Stimulated activated CD4-positive, alpha-beta T cell treated with anti-CD3 and anti-CD28 coated beads, TNF-alpha, amount 100 ng/mL, for 24 hours (primary cell): ENCODE measurements at places on chromosomes 13 and 19.

DNA sequence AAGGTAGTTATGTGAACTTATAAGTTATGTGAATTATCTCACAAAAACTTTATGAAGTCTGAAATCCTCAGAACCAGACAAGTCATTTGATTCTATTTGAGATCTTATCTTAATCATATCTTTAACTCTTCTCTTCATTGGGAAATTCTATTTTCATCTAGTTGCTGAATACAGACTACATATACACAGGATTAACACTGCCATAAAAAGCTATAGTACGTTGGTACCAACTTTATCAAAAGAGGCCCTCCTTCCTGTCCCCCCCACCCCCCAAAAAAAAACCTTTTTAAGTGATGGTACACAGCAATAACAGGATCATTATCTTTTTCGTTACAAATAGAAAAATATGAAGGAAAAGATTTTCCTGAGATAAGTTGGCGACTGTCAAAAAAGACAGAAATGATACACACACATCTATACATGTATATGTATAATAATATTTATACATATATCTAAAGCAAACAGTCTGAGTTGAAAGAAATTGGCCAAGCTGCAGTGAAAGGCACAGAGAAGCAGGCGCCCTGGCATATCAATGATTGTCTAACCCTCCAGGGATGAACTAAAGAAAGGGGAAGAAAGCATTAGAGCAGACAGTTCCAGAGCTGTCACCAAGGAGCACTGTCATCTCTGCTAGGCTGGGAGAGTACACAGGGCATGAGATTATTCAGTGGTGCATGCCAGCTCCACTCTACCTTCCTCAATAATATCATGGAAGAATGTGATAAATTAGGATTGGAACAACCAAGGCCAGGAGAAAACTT lies 116.7 kb downstream of the KLF12 start:
- no peak for DNase-seq

- no peak for DNase-seq
Observed at GRCh38 chr13:35987572-35988513, 143.3 kb downstream of the DCLK1 start.

DNA sequence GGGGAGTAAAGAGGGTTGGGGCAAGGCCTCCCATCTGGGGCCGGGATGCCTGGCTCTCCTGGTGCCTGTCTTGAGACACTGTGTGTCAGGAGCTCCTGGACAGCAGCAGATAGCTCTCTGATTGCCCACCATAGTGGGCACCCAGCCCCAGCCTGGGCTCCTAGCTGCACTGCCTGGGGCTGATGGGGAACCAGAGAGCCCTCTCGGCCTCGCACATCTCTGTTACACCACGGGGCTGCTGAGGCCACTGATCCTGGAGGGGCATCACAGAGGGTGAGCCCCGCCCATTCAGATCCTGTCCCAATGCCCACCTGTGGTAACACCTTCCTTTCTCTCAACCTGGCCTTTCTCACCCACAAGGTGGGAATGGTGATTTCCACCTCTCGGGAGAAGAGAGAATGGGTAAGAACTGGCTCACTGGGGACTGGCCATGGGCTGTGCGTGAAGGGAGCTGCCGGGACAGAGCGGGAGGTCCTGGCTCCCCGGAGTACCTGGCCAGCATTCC lies 135.9 kb downstream of the URI1 start:
- DNase-seq: no peak

- DNase-seq: no peak
Observed at GRCh38 chr13:103056008-103056407, 10.2 kb downstream of the SLC10A2 start.

DNA sequence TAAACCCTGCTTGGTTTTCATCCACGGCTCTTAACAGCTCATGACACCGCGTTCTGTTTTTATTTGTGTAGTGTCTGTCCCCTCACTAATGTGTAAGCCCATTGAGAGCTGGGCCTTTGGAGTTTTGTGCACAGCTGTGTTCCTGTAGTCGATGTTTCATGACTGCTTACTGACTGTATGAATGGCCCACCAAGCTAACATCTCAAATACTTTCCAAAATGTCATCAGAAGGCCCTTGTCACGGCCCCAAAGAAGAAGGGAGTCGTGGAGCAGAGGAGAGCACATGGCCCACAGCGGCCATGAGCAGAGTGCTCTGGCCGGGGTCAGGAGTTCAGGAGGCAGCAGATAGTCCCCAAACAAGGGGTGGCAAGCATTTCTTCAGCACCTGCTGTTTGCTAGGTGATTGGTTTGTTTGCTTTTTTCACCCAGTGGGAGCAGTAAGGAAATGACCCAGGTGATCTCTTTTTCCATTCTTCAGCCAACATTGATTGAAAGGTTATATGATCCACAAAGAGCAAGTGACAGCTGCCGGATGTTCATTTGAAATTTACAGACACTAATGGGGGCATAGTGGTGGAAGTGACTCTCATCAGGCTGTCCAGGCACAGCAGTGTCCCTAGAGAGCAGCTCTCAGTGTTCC lies 315.2 kb downstream of the ATP8A2 start:
- no peak for DNase-seq

GRCh38 chr19:9913237-9914000 lies 22.9 kb downstream of the OLFM2 start:
- no peak for DNase-seq

DNA sequence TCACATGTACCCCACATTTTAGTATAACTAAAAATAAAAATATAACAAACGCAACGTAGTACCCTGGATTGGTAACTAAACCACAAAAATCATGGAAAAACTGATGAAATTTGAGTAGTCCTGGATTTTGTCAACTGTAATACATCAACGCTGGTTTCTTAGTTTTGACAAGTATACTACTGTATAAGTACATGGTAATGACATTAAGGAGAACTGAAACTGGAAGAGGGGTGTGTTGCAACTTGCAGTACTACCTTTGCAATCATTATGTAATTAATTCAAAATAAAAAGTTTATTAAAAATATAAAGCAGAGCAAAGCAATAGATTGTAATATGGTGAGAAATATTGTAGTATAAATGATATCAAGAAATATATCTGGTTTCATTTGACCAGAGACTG lies 1158.0 kb upstream of the SPRY2 start:
- DNase-seq: no peak

DNA sequence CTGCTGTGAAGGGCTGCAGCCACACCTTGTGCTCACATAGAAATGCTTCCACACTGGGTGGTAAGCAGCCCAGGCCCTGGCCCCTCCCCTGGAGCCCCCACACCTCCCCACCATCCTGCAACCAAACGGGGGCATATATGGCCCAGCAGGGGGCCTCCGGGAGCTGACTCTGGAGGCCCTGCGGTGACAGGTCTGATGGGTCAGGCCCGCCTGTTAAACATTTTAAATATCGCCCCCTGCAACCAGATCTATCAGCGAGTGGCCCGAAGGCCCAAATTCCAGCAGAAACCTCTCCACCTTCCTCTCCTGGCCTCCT lies 48.0 kb upstream of the KATNAL1 start:
- DNase-seq: no peak

DNA sequence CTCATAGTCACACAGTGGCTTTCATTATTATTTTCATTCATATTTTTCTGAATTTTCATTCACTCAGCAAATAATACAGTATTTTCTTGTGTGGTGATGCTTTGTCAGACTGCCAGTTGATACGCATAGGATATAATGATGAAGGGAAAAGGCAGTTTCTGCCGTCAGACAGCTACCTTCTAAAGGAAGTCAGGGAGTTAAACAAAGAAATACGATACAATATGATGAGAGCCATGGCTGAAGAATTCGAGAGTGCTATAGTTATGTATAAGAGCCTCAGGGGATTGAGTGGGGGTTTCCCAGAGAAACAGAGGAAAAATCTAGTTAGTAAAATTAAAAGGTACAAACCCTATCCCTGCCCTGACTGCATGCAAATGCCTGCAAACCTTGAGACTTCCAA lies 479.1 kb downstream of the OLFM4 start:
- no peak for DNase-seq

- DNase-seq: no peak
Observed at GRCh38 chr19:10694706-10695307, 6.4 kb upstream of the QTRT1 start.

- DNase-seq: no peak
Observed at GRCh38 chr13:50125304-50125553, 110.0 kb downstream of the KCNRG start.

DNA sequence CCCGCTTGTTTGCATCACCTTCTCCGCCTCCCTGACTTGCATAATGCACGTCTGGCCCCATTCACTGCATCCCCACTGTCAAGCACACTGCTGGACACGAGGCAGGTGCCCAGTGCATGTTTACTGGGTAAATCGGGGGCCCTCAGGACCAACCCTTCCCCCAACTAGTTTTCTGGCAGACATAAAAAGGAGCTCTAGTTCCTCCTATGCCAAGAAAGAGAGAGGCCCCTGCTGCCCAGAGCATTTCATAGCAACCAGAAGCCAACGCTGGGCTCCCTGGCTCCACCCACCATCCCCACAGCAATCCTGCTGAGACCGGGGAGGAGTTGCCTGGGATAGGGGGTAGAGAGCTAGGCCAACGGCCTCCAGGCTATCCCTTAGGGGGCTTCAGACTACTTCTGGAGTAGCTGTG lies 23.2 kb downstream of the ANKRD27 start:
- DNase-seq: no peak

DNA sequence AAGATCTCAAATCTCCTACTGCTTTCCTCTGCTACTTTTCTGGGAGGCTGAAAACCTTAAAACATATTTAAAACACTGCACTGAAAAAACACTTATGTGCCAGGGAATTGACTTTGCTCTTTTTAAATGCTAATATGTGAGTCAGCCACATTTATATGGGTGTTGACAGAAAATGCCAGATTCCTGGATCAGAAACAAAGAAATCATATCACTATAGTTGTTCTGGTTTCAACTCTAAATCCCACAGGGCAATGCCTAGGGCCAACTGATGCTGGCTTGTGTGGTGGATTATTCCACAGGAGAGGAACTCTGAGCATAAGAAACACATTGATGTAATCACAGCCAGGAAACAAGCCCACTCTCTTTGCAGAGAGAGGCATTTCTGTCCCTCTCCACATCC lies 1439.0 kb upstream of the SPRY2 start:
- no peak for DNase-seq

DNA sequence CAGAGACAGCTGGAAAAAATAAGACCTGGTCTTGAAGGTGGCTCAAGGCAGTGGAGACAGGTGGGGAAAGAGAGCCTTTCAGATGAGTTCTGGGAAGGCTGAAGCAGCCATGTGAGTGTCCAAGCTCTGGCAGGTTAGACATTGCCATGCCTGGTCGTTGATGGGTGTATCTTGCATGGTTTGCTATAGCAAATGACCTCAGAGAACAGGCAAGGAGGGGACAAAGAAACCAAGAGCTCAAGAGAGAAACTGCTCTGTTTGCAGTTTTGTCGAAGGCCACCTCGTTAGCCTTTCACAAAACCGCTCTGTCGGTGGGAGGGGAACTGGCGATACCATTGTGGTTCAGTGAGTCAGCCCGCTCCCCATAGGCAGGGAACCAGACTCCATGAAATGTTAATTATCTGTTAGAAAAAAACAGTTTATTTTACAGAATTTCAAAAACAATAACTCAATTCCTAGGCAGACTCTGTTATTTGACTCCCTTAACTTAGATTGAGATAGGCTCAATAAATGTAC lies 82.8 kb upstream of the ARGLU1 start:
- no peak for DNase-seq

- DNase-seq: no peak
Observed at GRCh38 chr19:1018932-1019615, 1.8 kb downstream of the TMEM259 start.

- DNase-seq: no peak
Observed at GRCh38 chr13:72170571-72170970, 303.6 kb upstream of the DACH1 start.

DNA sequence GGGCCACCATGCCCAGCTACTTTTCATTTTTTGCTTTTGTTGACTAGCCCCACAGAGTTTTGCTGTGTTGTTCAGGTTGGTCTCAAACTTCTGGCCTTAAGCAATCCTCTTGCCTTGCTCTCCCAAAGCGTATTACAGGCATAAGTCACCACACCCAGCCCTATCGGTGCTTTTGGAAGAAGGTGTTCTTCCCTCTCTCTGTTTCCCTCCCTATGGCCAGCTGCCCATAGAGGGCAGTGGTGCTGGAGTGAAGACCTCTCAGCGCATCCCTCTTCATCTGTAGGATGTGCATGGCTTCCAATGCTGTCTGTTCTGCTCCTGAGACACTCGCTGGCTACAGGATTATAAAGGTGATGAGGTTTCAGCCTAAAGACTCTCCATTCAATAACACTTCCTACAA lies 1.3 kb upstream of the CD22 start:
- DNase-seq: no peak

DNA sequence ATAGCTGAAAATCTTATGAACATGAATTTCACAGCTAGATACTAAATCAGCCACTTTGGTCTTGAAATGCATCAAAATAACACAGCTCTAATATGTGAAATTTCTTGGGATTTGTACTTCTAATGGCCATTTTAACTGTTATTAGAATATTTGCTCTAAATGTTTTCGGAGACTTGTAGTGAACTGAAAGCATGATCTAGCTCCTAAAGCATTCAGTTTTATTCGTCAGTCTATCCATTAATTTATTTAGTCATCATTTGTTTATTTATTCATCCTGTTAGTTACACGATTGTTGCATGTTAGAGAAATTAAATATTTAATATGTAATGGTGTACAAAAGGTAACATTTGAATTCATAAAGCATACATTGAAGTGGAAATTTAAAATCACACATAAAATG lies 1132.7 kb downstream of the SLITRK1 start:
- no peak for DNase-seq

DNA sequence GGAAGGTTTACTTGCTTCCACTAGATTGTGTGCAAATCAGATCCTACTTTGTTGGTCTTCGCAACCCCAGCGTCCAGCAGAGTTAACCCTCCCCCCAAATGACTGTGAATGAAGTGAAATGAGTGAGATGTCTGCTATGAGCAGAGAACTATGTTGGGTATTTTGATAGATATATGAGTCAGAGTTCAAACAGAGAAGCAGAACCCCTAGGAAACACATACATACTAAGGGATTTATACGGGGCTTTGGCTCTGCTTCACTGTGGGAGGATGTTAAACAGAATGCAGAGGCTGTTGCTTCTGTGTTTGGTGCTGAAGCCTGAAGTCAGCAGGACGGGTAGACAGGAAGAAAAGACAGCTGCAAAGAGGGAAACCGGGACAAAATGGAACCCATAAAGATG lies 197.0 kb downstream of the MZT1 start:
- no peak for DNase-seq

GRCh38 chr13:90302107-90302506 lies 1045.4 kb upstream of the MIR17HG start:
- no peak for DNase-seq

DNA sequence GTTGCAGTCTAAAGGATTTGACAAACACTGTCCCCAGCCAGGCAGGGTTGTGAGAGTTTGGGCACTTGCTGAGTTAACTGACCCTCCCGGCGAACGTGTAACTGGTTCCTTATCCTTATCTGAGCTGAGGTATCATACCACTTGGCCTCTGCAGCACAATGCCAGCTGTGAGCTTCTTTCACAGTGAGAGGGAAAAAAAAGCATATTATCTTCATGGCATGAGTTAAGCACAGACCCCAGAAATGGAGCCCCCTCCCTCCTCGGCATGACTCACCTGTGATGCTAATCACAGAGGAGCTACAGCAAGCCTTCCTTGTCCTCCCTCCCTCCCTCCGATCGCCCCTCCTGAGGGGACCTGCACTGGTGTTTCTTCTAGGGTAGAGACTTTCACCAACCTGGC lies 60.5 kb downstream of the EFNB2 start:
- no peak for DNase-seq
